ENCODE measurements at places on chromosomes 4 and X.

GRCh38 chrX:103398421-103398864 is 22.1 kb downstream of the BEX3 start:
- H3K4me3 ChIP-seq = no peak overlapping the region
- H3K36me3 ChIP-seq = no peaks in the 10 kb centered on the region
- no peaks in the 10 kb centered on the region for H3K27me3 ChIP-seq
- no peak overlapping the region for H3K27ac ChIP-seq
- H3K4me1 ChIP-seq = no peaks in the 10 kb centered on the region

DNA sequence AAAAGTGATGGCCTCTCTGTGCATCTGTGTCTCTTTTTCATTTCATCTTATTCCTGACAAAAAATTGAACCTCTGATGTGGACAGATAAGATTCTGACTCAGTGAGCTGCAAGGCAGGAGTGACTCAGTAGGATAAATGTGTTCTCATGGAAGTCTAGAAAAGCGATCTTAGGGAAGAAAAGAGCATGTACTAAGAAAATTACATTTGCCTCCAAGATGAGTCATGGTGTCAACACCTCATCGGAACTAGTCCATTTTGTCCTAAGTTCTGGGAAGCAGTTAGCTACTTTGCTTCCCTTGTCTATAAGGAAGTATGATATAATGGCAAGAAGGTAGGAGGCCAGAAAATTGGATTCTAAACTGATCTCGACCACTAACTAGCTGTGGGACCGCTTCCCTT is 83.5 kb upstream of the AFF2 start:
- no peaks in the 10 kb centered on the region for H3K27me3 ChIP-seq
- no peak for DNase-seq
- H3K27ac ChIP-seq = no peak overlapping the region
- H3K36me3 ChIP-seq = no peaks in the 10 kb centered on the region
- H3K4me1 ChIP-seq = no peaks in the 10 kb centered on the region

GRCh38 chr4:108846568-108846967 is 83.7 kb upstream of the ETNPPL start:
- H3K27ac ChIP-seq = no peak overlapping the region
- no peak overlapping the region for H3K4me3 ChIP-seq
- DNase-seq = no peak
- H3K4me1 ChIP-seq = no peaks in the 10 kb centered on the region
- no peaks in the 10 kb centered on the region for H3K27me3 ChIP-seq

DNA sequence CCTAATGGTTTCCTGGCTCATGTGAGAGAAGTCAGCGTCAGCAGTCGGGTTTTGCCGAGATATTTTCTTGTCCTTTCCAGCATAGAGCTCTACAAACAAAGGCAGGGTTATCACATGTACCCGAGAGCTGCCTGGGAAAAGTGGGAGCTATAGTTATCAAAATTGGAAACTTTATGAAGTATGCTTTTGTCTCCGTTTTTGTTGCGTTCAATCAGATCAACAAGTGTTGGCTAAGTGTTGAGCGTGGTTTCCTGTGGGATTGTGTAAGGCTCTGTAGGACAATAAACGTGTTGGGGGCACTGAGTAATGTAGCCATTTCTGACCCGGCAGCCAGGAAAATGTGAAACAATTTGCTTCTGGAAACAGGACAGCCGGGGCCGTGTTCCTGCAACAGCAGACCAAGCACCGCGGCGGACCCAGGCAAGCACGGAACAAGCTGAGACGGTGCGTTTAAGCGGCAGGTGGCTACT is at the start of gene BMX:
TSS of gene BMX (plus strand) at position 311 of the 470 bp plus-strand sequence. CDS start 7,547 bp downstream, outside the sequence.
- H3K36me3 ChIP-seq = no peaks in the 10 kb centered on the region
- H3K4me3 ChIP-seq = no peak within 1 kb of the TSS
- no peaks in the 10 kb centered on the region for H3K4me1 ChIP-seq
- no peaks in the 10 kb centered on the region for H3K27me3 ChIP-seq

- H3K4me3 ChIP-seq = no peak overlapping the region
- no peaks in the 10 kb centered on the region for H3K27me3 ChIP-seq
- DNase-seq = no peak
- H3K4me1 ChIP-seq = no peaks in the 10 kb centered on the region
- no peaks in the 10 kb centered on the region for H3K36me3 ChIP-seq
These were observed 185.0 kb upstream of the GLRA2 start for GRCh38 chrX:14344172-14344940.

DNA sequence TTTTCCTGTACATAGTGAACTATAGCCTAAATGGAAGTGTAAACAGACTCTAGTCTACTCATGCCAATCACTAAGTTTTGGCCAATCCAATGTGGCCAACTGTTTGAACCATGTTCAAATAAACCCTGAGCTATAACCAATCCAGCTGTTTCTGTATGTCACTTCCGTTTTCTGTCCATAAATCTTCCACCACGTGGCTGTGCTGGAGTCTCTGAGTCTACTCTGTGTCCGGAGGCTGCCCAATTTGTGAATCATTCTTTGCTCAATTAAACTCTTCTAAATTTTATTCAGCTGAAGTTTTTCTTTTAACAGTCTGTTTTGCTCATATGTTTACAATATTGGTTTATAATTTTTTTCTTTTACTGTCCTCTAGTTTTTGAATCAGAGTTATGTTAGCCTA is 112.3 kb upstream of the BANK1 start:
- DNase-seq = no peak
- H3K27me3 ChIP-seq = no peaks in the 10 kb centered on the region
- H3K4me1 ChIP-seq = no peaks in the 10 kb centered on the region
- H3K36me3 ChIP-seq = no peaks in the 10 kb centered on the region

DNA sequence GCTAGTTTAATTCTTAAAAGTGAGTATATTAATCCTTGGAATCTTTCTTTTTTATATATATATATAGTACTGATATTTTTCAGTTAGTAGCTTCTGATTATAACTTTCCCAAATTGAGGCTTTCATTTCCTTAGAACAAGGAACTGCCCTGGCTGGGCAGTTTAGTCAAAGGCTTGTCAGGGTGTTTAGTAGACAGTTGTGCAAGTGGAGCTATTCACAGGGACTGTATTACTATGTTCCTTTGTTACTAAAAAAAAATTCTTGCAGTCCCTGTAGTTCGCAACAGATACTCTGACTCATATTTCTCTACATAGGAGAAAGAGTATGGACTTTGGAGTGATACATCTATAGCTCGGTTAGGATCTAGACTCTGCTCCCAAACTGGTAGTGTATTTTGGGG is 20.8 kb downstream of the USO1 start:
- no peak overlapping the region for H3K4me3 ChIP-seq
- no peak overlapping the region for H3K27ac ChIP-seq
- no peaks in the 10 kb centered on the region for H3K4me1 ChIP-seq
- no peak for DNase-seq
- H3K36me3 ChIP-seq = no peaks in the 10 kb centered on the region

GRCh38 chrX:41665686-41666085 is 23.1 kb upstream of the GPR34 start:
- no peak overlapping the region for H3K27ac ChIP-seq
- H3K36me3 ChIP-seq = no peaks in the 10 kb centered on the region
- no peak overlapping the region for H3K4me3 ChIP-seq
- H3K27me3 ChIP-seq = no peaks in the 10 kb centered on the region
- DNase-seq = no peak

GRCh38 chrX:108224727-108225621 is 133.4 kb downstream of the ATG4A start:
- no peaks in the 10 kb centered on the region for H3K27me3 ChIP-seq
- H3K4me3 ChIP-seq = no peak overlapping the region
- DNase-seq = peak; percentile 20
- H3K36me3 ChIP-seq = no peaks in the 10 kb centered on the region
- H3K4me1 ChIP-seq = no peaks in the 10 kb centered on the region
- H3K27ac ChIP-seq = no peak overlapping the region

DNA sequence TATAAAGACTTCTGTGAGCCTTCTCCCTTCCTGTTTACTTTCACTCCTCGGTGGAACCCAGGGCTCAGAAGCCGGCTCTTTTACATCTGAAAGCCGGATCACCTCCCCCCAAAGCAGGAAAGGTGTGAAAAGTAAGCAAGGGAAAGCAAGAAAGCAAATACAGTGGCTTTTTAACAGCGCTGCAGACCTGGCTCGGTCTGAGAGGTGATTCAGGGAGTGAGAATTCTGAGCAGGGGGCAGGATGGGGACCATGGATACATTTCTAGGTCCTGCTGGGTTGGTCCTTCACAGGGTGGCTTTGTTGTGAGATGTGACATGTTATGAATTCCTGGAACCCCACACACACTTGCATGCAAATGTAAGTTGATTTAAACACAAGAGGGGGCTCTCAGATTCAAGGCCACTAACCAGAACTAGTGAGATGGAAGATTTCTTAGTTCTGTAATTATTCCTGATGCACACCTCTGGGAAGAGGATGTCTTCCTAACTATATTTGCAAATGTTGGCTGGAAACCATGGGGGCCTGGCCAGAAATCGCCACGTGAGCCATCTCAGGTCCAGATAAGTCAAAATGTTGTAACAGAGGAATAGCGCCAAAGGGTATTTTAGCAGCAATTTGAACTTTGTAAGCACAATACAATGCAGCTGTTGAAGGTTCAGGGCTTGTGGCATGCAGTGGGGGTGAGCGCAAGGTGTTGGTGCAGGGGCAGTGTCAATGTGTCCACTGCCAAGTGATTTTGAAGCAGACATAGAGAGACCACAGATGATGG is 670.1 kb upstream of the LCORL start:
- H3K4me3 ChIP-seq = no peak overlapping the region
- H3K27me3 ChIP-seq = no peaks in the 10 kb centered on the region
- DNase-seq = no peak
- no peak overlapping the region for H3K27ac ChIP-seq
